ENCODE measurements at places on chromosomes 3 and 15.

DNA sequence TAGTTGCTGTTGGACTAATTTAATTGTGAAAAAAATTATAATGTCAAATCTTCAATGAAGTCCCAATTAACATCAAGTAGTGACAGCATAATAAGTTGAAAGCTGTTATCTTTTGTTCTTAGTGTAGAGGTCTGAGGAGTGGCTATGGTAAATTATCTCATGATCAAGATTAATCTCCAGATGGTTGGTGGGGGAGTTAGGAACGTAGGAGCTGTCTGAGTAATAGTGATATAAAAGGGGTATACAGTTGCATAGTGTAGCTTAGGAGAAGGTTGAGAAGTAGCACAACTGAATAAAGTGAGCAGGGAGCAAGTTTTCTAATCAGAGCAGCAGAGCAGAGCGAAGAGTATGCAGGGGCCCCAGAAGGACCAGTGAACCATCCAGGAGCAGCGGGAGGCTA is 19.5 kb downstream of the TMOD2 start:
- no peak for DNase-seq

DNA sequence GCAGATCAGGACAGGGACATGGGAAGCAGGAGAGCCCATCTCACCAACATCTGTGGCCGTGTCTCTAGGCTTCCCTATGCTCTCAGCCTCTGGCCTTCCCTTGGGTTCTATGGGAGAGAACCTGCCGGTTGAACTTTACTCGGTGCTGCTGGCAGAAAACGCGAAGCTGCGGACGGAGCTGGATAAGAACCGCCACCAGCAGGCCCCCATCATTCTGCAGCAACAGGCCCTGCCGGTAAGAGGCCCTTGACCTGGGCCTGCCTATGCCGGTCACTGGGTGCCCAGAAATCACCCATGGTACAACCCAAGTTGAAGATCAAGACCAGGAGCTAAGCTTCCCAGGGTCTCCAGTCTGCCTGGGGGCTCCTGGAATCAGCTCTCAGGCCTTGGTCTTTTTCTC is 34.8 kb downstream of the CYP11A1 start:
- no peak for DNase-seq

- DNase-seq, result no peak
Observed at GRCh38 chr3:22565393-22565792, 637.7 kb upstream of the UBE2E2 start.

- no peak for DNase-seq
Observed at GRCh38 chr3:86990734-86991481, at the start of gene VGLL3. Gene VGLL3 (minus strand): TSS chr3:86991149. CDS start chr3:86990743, 406 bp downstream.

- no peak for DNase-seq
Observed at GRCh38 chr3:147906285-147906684, 497.1 kb downstream of the ZIC1 start.

DNA sequence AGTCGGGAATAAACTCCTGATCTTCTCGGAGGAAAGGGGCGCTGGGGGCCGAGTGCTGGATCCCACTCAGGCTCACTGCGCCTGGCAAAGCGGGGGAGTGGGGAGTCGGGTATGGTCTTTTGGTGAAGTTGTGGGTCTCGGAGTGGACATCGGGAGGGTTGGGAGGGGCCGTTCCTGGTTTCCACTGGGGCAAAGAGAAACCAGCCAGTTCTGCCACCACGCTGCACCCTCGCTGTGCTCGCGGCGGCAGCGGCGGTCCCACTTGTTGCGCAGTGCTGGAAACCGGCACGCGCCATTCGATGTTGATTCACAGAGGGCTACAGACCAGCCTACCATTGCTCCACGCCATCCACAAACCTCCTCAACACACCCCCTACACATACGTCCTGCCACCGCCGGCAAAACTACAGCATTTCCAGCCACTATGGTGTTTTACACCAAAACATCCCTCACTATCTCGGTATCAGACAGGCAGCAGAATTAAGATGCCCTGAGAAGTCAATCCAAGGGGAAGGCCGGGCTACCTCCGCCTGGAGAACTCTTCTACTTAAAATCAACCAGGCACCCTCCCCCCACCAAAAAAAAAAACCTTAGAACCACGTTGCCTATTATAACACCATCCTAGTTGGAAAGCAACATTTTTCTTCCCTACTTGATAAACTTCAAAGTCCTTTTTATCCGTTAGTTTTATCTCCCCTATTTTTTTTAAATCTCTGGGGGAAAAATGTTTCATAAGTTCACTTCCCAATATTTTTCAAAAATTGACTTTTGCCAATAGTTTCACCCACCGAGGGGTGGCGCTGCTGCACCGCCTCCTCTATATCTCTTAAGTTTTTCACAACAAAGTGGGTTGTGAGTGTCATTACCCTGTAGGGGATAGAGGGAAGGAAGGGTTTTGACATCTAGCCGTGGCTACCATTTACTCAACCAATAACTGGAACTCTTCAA is 3.6 kb downstream of the BCL6 start:
- DNase-seq, result no peak

DNA sequence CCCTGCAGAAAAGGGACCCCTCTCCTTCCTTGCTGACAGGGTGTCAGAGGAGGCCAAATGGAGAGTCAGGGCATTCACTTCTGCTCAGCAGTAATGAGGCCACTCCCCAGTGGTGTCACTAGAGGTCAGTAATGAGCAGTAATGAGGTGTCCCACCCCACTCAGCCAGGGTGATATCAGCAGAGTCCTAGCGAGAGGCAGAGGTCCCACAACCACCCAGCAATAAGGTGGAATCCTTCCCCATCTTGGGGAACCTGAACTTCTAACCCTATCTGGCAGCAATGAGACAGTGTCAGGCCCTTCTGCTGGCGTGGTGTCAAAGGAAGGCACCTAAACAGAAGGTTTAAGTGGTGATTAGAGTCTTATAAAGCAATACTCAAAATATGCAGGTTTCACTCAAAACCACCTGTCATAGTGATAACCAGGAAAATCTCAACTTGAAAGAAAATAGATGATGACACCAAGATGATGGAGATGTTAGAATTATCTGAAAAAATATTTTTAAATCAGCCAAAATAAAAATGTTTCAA is 12.9 kb downstream of the OCA2 start:
- DNase-seq, result peak; percentile 35

GRCh38 chr3:152183473-152183872 is 85.3 kb upstream of the MBNL1 start:
- peak; percentile 17 for DNase-seq

GRCh38 chr15:70933411-70933810 is 40.8 kb downstream of the LRRC49 start:
- no peak for DNase-seq

- DNase-seq, result no peak
Observed at GRCh38 chr3:119965692-119966091, 128.6 kb downstream of the GSK3B start.

- no peak for DNase-seq
Observed at GRCh38 chr15:74826364-74826819, at the start of gene CPLX3. Gene CPLX3 (plus strand): TSS chr15:74826627. CDS start chr15:74826704, 77 bp downstream.

GRCh38 chr15:62877276-62877857 is 165.2 kb upstream of the TPM1 start:
- no peak for DNase-seq

DNA sequence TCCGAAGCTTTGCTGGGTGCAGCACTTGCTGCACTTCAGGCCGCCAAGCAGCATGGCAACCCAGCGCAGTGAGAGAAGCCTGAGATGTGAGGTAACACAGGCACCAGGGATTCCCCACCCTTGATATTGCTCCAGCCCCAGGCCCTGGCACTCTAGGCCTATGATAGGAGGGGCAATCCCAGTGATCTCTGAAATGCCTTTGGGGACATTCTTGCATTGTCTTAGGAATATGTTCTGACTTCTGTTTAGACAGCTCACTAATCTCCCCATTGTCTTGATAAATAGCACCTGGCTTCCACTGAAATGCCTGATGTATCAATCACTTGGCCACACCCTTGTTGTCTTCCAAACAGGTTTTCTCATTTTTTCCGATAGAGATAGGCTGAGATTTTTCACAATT is 102.8 kb downstream of the SOX14 start:
- DNase-seq, result no peak

- no peak for DNase-seq
Observed at GRCh38 chr3:31445701-31446100, 87.0 kb upstream of the STT3B start.

- no peak for DNase-seq
Observed at GRCh38 chr15:32928876-32929275, 211.1 kb downstream of the GREM1 start.

DNA sequence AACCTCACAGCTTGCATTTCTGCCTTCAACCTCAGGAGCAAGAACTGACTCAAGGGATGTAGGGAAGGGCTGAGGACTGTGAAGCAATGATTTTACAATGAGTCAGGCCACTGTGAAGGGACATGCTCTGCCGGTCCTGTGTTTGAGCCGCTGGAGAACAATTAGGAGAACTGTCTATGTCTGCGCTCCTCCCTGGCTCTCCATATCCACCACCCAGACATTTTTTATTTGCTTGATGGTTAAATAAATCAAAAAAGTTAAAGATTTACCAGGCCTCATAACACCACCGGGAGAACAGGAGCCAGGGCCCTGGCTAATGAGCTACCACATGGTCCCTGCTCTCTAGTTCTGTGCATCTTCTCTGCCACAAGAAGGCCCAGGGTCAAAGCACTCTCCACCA is 29.6 kb downstream of the SEC61A1 start:
- no peak for DNase-seq

- no peak for DNase-seq
Observed at GRCh38 chr3:62131620-62132019, 241.7 kb downstream of the FEZF2 start.

- DNase-seq, result no peak
Observed at GRCh38 chr3:160754371-160754854, 1.6 kb upstream of the PPM1L start.

- no peak for DNase-seq
Observed at GRCh38 chr3:178047496-178047895, 488.7 kb upstream of the KCNMB2 start.

DNA sequence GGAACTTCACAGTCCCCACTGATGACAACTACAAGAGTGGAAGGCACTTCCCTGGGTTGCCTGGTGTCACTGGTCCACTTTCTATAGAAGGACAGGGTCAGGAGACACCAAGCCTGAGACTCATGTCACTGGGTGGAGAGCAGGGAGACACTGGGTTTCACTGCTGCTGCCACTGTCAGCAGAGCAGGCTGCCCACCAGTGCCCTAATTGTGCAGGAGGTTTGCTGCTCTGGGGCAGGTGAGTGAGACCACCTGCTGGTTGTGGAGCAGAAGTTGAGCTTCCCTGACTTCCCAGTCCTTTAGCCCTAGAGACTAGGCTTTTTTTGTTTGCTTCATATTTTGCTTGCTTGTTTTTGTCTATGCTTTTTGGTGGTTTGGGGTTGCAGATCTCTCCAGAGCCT is 528.4 kb upstream of the RGMA start:
- DNase-seq, result no peak

GRCh38 chr3:170301405-170301804 is 56.1 kb upstream of the SKIL start:
- DNase-seq, result no peak

GRCh38 chr3:107630779-107631178 is 108.0 kb downstream of the BBX start:
- no peak for DNase-seq

DNA sequence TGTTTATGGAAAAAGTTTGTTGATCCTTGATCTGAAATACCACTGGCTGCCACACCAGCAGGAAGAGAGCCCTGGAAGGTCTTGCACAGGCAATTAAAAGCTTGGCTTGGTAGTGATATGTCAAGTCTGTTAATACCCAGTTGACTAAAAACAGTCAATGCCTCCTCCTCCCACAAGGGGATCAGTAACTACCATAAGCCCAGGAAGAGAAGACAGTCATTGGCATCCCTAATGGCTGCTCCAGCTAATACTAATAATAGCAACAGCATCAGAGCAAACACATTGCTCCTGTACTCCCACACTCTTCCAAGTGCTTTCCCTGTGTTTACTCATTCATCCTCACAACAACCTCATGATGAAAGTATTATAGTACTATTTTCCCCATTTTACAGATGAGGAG is 528.6 kb downstream of the TAFA4 start:
- no peak for DNase-seq

DNA sequence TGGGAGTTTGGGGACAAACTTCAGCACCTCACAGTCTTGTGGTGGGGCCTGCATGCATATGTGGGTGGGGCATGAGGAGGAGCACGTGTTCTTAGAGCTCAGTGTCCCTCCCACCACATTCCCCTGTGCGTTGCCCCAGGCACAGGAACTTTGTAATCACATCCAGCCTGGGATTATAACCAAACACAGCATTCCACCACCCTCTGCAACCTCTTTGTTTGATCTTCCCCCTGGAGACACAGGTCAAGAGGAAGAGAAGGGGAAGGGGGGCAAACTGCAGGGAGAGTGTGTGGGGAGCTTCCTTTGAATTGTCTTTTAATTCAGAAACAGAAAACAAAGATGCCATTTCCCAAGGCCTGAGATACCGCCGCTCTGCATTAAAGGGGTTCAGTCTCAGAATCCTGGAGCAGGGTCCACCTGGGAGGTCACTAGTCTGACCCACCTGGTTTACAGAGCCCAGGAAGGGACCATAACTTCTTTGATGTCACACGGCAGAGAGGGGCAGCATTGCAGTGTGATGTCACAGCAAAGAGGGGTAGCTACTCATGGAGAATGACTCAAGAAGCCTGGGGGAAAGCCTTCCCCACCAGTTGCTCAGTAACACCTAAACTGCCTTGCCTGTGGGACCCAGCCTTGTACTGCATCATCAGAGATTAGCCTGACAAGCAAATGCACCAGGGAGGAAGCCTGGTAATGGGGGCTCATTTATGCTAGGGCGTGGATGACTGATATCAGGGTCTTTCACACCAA is 106.3 kb upstream of the RNU6-1 start:
- no peak for DNase-seq

GRCh38 chr3:15110206-15110605 is 11.3 kb upstream of the RBSN start:
- no peak for DNase-seq

- DNase-seq, result no peak
Observed at GRCh38 chr15:55221090-55222011, 24.6 kb upstream of the RSL24D1 start.

DNA sequence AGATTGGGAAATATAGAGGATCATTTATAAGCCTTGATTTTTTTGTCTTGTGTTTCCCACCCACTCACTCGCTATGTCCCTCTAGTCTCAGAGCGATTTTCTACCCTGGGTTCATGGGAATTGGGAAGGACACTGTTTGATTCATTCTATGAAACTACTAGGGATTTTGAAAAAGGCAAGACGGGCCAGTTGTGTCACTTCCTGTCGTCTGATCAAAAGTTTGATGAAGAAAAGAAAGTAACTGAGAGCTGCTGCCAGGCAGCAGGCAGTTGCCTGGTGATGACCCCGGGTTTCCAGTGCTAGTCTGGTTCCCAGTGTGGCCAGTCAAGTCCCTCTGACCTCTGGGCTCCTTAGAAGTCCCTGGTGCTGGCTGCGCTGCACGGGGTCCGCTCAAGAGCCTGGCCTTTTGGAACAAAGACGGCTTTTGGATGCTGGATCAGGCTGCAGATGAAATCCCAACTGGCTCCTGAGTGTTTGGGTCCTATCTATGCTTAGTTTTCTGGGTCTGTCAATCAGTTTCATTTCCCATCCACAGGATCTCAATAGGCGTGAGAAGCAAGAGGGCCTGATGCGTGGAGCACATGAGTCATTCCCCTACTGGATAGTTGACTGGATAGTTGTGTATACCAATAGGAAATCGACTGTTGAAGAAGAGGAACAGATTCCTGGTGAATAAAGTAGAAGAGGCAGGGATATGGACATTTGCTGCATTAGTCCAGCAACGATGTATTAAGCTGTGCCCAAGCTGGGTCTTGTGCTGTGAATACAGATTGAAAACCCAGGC is 89.7 kb downstream of the EEFSEC start:
- no peak for DNase-seq

All from T-helper 22 cell (primary cell).